ENCODE measurements at places on chromosomes 13 and 19.

- DNase-seq = no peak
Observed at GRCh38 chr13:113864273-113864890, 506 bp upstream of the GAS6 start.

- DNase-seq = no peak
Observed at GRCh38 chr19:48516536-48516935, 4.9 kb upstream of the LMTK3 start.

DNA sequence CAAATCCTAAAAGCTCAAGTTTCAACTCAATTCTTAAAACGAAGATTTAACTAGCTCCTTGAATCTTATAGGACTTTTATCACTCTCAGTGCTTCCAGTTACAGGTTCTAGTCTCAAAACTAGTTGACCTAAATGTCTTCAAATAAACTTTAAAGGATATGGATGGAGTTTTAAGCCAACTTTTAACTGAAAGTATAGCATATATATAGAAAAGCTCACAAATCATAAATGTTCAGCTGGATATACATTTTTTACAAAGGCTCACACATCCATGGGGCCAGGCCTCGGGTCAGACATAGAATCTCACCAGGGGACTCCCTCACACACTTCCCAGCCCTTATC lies 47.1 kb upstream of the ARHGEF7 start:
- no peak for DNase-seq

GRCh38 chr13:43874504-43875092 lies 4.9 kb downstream of the CCDC122 start:
- no peak for DNase-seq

DNA sequence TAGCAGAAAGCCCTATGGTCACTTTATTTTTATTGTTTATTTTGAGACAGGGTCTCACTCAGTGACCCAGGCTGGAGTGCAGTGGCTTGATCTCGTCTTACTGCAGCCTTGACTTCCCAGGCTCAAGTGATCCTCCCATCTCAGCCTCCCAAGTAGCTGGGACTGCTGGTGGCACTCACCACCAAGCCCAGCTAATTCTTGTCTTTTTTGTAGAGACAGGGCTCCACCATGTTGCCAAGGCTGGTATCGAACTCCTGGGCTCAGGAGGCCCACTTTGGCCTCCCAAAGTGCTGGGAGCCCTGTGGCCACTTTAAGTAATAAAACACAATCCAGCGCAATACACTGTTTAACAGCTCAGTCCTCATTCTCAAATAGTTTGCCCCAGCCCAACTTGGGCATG lies 69.3 kb downstream of the NUFIP1 start:
- DNase-seq = no peak

- no peak for DNase-seq
Observed at GRCh38 chr13:29435125-29435911, 160.2 kb downstream of the SLC7A1 start.

- no peak for DNase-seq
Observed at GRCh38 chr13:21949818-21950429, 279.1 kb downstream of the FGF9 start.

DNA sequence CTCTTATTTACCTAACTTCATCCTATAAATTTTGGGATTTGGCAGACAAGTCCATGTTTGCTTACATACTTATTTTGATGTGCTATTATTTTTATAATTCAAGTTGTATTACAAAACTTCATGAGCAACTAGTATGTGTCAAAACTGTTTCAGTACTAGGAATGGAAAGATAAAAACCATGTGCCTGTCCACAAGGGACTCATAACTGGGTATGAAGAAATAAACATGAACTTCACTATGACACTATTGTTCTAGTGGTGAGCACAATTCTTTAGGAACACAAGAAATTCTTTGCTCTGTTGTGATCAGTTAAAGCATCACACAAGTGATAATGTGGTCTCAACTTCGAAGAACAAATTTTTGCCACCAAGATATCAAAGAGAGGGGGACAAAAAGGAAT lies 97.5 kb upstream of the FBXL3 start:
- no peak for DNase-seq

GRCh38 chr19:45352914-45353796 lies 12.6 kb downstream of the KLC3 start:
- DNase-seq = no peak

- DNase-seq = no peak
Observed at GRCh38 chr13:43895940-43896339, 16.2 kb downstream of the LACC1 start.

DNA sequence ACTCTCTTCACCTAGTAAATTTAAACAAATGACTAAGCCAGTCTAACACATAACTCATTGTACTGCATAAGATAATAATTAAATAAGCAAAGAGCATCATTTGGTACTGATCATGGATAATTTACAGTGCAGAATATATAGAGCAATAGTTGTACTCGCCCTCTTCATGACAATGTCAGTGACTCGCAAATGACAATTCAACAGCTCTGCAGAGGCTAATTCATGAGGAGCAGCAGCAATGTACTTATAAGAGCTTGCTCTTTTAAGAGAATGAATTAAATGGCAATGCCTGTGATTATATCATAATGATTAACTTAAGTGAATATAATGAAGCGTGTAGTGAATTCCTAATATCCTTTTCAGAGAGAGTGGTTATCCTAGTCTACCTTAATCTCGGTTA lies 284.5 kb upstream of the PCDH20 start:
- DNase-seq = no peak

- DNase-seq = no peak
Observed at GRCh38 chr19:48955308-48955958, 758 bp downstream of the BAX start.

DNA sequence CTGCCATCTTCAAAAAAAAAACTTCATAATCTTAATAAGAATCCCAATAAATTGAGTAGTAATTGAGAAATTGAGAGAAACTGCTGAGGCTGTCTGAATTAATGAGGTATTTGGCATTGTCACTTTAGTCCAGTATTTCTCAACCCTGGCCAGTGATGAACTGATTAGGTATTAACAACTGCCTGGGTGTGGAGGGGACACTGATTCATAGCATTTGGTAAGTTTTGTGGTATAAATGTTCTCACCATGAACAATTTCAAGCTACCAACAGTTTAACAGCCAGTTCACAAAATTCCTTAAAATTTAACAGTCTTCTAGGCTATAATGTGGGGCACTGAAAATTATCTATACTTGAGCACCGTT lies 18.3 kb downstream of the GPC6 start:
- DNase-seq = no peak

DNA sequence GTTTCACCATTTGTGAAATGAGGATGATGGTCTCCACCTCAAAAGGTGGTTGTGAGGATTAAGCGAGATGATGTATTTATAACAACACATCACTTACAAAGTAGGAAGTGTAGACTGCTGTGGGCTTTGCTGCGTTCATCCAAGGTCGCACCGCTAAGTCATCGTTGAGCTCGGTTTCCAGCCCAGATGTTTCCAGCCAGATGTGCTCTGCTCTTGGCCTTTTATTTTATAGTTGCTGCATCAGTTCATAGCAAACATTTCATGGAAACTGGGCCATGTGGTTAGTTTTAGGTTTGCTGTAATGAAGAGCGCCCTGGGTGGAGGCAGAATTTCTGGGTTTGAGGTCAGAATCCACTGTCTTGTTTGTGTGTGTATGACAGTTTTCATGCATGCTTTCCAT lies 76.5 kb upstream of the RNF113B start:
- DNase-seq = no peak

DNA sequence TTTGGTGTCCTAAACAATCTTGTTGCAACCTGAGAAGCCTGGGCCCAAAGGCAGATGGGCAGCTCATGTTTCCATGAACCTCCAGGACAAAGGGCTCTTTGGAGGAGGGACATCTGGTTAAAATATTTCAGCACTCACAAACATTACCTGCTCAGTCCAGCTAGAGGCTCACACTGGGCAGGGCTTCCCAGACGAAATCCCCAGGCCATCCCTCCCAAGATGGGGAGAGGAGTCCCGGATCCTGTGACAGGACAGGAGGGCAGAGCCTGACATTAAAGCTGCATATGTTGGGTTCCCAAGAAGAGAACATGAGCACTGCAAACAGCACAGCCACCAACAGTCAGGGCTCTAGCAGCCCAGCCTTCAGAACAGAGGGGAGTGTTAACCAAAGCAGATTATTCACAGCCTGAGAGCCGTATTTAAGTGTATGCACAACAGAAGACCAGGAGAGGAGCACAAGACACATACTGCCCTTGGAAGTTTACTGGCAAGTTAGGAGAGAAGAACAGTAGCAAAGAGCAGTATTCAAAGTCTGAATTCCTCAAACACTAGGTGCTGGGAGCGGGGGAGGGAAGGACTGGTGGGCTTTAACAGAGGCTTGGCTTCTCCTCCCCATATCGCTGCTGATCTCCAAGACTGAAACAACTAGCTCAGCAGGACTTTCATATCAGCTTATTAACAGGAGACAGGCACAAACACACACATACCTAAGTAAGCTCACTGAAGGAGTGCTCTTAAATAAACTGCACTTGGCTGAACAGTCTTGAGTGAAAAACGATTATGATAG lies 12.3 kb downstream of the ATP7B start:
- DNase-seq = no peak

GRCh38 chr13:71218960-71219359 lies 648.0 kb downstream of the DACH1 start:
- no peak for DNase-seq

DNA sequence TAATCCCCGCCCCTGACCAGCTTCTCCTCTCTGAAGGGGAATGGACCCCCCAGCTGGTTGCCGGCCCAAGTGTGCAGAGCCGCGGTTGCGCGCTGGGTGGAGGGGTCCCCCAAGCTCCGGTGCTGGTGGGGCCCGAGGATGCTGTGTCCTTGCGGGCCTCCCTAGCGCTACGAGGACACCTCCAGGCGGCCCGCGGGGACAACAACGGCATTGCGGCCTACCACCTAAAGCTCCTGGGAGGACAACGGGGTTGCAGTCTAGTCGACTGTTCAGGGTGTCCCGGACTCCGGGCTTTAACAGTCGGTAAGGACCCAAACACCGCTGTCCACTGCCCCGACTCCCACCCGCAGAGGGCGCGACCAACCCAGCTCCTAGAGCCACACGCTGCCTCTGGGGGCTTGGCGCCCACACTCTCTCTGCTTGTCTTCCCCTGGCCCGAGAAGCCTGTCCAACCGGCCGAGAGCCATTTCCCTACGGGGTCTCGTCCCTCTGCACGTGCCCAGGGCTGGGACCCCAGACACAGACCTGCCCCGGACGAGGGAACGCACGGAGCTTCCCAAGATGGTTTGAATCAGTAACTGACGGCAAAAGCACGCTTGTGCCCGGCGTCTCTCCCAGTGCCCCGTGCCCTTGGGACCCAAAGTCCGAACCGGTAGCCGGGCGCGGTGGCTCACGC lies 927 bp upstream of the SDHAF1 start:
- DNase-seq = no peak

DNA sequence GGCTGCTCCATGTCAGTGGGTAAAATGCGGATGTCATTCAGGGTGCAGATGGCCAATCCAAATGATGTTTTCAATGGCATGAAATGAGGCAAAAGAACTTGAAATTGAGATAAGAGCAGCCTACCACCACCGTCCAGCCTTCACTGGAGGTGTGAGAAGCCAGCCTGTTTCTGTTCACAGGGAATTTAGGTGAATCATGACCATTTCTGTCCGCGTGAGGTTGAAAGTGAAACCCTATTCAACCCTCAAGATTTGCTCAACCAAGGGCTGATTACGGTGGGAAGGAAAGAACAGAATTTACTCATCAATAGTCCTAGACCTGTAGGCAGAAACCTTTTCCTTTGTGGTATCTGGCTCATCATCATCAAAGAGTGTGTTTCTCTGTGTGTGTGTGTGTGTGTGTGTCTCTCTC lies 370.7 kb downstream of the COG6 start:
- no peak for DNase-seq

DNA sequence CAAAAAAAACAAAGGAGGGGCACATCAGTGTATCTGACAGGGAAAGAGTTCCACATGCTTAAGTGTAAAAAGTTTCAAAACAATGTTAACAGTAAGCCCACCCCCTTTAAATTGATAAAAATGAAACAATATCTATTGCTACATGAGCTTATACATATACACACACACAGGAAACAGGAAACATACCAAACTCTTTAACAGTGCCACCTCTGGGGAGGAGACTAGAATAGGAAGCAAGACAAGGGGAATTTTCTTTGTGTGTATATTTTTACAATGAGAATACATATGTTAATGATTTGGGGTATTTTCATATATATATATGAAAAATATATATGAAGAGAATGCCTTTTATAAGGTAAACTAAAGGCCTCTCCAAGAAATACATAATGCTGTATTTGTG lies 44.7 kb downstream of the TPT1 start:
- DNase-seq = no peak

All from prostate gland (tissue), 2 donors.